ENCODE measurements at places on chromosomes 7 and 10.

DNA sequence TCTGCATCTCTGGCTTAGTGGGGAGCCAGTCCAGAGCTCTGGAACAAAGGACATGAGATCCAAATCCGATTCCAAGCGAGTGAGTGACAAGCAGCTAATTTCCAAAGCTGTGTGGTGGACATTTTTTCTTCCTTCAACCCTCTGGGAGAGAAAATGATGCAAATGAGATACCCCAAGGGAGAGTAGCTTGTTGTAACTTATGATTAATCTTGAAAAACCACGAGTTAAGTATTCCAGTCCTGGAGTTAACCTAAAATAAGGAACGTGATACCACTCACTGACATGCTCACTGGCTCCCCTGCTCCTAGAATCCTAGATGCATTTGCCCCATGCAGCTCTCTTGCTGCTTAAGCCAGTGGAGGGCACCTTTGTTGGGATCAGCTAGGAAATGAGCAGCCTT, 116.0 kb upstream of the HABP2 start:
- DNase-seq = no peak

GRCh38 chr7:40015790-40016296, 65.8 kb downstream of the CDK13 start:
- DNase-seq = peak; percentile 92

DNA sequence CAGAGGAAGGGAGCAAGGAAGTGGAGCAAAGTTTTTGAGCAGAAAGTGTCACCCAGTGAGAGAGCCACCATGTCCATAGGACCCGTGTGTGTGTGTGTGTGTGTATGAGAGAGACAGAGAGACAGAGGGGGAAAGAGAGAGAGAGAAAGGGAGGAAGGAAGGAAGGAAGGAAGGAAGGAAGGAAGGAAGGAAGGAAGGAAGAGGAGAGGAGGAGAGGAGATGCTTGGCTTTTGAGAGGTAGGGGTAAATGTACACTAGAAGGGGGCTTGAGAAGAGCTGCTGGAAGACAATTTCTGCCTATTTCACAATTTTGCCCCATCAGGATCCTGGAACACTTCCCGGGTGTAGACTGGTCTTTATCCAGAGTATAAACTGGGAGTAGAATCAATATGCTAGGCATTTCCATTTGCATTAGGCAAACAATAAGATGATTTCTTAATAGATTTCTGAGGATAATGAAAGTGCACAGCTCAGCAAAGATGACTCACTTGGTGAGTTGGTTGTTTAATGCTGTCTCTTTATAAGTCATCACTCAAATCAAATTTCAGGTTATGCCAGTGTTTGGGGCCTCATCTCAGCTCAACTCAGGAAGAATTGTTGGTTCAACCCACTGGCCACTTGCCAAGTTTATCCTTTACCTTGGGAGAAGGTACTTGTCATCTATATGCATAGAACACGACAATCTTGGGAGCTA, 70.0 kb upstream of the FAM13C start:
- DNase-seq = no peak

DNA sequence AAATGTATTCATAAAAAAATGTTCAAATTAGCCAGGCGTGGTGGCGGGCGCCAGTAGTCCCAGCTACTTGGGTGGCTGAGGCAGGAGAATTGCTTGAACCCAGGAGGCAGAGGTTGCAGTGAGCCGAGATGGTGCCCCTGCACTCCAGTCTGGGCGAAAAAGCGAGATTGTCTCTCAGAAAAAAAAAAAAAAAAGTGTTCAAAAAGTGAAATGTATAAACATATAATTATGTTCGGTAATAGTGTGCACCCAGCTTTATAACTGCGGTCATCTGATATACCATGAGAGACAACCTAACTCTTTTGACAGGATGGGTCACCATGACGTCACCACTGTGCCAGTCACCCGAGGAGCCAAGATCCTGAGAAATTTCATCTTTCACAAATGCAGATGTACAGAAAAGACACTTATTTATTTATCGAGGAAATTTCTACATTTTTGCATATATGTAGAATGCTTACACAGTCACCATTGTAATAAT, 594 bp upstream of the RP9 start:
- no peak for DNase-seq

GRCh38 chr7:148041156-148041555, 549.4 kb upstream of the C7orf33 start:
- DNase-seq = peak; percentile 82
